Mesenteric fat pad (tissue), 1 donor: ENCODE measurements at places on chromosomes 5 and 9. TPM values are rescaled to one million over a fixed set of nuclear protein-coding genes. Genes with fewer than 3 reads are reported as not detected.

The RASGEF1C gene
- not detected for total RNA-seq

The WDR38 gene
- total RNA-seq = not detected

DNA sequence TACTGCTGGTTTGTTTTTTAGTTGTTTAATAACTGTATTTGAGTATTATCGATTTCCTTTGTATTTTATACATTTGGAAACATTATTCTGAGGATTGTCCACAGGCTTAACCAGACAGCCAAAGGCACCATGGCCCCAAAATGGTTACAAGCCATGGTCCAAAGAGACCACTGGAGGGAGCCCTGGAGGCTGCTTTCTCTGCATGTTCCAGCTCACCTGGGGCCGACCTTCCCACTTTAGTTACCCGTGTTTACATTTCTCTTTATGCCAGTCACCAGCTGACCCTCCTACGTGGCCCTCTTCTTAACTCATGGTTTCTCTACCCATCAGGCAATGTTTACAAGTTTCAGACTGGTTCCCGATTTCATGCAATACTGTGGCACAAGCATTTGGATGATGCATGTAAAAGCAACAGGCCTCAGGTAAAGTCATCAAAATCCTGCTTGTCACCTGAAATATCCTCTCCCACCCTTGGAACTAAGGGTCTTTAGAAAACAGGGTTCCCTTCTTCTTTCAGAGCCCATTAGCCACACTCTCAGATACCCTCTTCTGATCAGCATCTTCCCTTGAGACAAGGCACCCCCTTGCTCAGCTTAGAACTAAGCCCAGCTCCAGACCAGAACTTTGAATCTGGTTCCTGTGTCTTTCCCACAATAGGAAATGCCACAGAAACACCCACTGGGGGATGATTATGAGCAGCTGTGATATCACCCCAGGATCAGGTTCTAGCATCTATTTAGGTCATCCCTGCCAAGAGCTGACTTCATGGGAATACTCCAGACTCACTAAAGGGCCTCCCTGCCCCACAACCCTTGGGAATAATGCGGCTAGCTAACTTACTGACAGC lies 49.9 kb upstream of the GARNL3 start:
- DNase-seq = no peak

DNA sequence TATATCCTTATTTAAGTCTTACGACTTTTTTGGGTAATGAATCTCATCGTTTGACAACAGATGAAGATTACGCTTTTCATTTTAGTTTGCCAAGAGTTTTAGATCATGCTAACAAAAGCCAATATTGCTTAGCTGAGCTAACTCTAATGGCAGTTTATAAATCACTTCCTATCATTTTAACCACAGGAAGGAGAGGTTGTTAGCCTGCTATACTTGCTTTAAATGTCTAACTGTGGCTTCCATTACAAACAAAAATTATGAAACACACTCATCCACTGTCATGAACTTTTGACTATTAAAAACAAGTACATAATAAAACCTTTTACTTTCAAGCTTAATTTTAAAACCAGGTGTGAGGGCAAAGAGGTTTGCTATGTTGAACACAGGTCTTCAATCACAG lies 53.7 kb upstream of the ANKH start:
- DNase-seq = no peak

DNA sequence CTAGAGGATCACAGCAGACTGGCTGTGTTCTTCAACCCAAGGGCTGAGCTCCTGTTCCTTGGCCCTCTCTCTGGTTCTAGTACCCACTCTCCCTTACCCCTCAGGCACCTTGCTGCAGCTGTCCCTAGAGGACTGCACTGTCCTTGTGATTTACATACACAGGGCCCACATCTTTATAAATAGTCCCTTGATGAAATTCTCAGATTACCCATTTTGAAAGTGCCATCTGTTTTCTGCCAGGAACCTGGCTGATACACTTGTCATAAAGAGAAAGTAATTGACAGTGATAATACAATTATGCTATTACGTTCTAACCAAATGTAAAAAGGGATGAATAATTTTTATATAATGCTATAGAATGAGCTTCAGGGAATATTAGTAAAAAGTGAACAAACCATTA lies 16.5 kb upstream of the SPARC start:
- DNase-seq = no peak

- no peak for DNase-seq
Measured at GRCh38 chr5:163631856-163632255, 126.4 kb downstream of the MAT2B start.

- DNase-seq = no peak
Measured at GRCh38 chr5:31027721-31028120, 165.8 kb upstream of the CDH6 start.

The GMCL2 gene
- total RNA-seq = not detected

- DNase-seq = no peak
Measured at GRCh38 chr5:181198905-181199519, 6.0 kb downstream of the TRIM7 start.

- DNase-seq = no peak
Measured at GRCh38 chr9:72025906-72026305, 34.5 kb downstream of the C9orf57 start.

The CDKN2B gene
- 68.7 TPM for total RNA-seq
